ENCODE measurements at places on chromosomes 2 and 18.

GRCh38 chr2:60880643-60881046 lies 729 bp upstream of the REL start:
- DNase-seq: no peak

DNA sequence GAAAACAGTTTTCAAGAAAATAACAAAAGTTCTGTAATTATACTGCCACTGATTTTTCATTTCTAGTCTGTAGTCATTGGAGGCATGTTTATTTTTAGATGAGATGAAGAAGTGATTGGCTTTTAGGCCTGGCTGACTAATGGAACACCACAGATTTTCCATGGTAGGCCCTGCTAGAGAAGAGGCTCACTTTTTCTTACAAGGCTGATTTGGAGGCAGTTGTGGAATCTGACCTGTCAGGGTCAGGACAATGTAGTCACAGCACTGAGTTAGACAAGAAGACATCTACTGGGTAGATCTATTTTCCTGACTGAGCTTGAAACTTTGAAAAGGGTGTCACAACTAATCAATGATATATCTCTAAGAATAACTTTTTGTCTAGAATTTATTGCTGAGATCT lies 43.9 kb downstream of the KDM3A start:
- no peak for DNase-seq

GRCh38 chr2:73109431-73110167 lies 3.1 kb downstream of the RAB11FIP5 start:
- DNase-seq: no peak

DNA sequence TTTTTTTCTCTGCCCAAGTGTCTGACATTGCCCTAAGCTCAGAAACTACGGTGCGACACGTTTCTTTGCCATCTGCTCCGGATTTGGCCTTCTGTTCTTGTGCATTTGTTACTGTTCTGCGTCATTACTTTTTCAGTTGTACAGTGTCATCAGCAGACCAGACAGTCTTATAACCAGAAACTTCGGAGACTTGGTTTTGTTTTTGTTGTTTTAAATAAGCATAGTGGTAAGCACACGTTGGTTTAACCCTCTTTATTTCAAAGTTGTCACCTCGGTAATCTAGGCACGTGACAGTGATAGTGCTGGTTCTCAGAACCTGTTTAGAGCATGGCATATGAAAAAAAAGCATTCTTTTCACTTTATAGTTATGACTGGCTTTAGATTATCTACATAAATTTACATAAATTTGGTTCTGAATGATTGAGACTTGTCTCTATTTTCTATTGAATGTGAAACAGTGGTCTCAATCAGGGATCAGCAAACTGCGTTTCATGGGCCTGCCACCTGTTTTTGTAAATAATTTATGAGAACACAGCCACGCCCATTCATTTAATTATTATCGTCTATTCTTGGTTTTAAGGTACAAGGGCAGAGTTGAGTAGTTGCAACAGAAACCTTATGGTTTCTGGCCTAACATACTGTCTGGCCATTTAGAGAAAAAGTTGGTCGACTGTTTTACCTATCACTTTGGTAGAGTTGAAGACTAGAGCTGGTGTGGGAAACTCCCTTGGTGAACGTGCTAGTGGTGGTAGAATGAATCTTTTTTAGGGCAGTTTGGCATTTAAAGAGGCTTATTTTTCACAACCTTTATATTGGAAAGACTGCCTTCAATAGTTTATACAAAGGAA lies 106.5 kb downstream of the ZNF532 start:
- no peak for DNase-seq

DNA sequence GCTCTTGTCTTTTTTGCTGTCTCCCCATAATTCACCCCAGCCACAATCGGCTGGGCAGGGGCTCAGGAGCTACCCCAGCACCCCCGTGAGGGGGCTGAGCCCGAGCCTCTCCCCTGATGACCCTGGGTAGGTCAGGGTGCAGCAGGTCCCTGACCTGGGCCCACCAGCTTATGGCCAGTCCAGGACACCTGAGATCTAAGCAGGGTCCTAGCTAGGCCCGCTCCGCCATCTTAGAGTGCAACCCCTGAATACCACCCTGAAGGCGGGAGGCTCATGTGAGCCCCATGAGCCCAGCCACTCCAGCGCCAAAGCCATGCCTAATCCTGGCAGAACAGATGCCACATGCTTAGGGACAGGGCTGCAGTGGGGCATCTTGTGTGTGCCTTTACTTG lies 16.2 kb downstream of the STK25 start:
- no peak for DNase-seq

DNA sequence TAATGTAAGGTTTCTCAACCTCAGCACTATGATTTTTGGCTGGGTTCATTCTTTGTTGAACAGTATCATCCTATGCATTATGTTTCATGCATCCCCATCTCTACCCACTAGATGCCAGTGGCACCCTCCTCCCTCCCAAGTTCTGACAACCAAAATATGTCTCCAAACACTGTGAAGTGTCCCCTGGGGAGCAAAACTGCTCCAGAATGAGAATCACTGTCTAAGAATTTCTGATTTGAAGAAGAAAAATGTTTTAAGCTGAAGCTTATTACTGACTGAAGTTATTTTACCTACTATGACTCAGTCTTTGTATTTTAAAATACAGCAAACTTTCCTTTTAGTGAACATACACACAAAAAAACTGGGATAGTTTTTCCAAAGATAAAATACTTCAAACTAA lies 3.4 kb downstream of the THADA start:
- DNase-seq: no peak

GRCh38 chr2:179636100-179636980 lies 225.1 kb downstream of the ZNF385B start:
- no peak for DNase-seq

- no peak for DNase-seq
Measured at GRCh38 chr2:105187531-105187930, 54.0 kb upstream of the GPR45 start.

DNA sequence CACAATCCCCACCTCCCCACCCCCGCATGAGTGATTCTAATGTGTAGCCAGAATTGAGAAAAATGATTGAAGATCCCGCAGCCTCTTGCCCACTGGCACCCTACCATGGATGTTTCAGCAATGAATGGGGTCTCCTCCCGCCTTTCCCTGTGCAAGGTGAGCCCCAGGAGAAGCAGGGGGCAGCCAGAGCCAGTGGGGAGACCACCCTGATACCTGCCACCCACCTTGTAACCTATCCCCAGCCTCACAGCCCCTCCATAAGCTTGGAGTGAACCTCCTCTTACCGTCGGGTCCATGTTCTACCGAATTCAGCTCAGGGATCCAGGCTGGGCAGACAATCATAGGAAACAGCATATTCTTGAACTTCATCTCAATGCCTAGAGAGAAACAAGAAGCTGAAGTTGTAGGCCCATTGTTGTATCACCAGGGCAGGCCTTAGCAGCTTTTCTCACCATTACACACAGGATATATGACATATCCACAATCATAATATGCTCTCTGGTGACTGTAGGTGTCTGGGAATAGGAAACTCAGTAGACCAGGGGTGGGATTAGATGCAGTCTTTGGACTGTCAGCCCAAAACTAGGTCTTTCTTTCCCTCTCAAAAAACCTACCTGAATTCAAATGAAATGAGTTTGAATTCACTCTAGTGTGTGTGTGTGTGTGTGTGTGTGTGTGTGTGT lies 30.9 kb downstream of the XDH start:
- no peak for DNase-seq

DNA sequence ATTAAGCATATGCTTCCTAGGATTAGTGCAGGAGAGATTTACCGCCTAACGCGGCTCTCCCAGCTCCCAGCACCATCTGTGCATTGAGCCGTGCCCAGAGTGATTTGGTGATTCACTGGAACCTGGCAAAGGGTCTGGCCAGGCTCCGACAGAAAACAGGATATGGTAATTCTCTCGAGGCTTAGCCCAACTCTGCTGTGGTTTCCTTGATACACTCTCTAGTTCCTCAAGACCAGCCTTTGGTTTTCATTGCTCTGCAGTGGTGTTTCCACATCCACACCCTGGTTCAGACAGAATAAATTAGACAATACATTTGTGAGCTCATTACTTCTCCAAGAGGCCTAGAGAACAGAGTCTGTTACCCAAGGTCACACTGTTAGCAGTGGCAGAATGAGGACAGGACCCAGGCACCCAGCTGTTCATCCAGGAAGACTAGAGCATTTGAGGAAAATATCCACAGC lies 23.0 kb upstream of the SMAD2 start:
- DNase-seq: no peak

- DNase-seq: no peak
Measured at GRCh38 chr2:175525975-175526374, 344.5 kb upstream of the ATP5MC3 start.

GRCh38 chr2:12855508-12855907 lies 138.8 kb downstream of the TRIB2 start:
- no peak for DNase-seq

DNA sequence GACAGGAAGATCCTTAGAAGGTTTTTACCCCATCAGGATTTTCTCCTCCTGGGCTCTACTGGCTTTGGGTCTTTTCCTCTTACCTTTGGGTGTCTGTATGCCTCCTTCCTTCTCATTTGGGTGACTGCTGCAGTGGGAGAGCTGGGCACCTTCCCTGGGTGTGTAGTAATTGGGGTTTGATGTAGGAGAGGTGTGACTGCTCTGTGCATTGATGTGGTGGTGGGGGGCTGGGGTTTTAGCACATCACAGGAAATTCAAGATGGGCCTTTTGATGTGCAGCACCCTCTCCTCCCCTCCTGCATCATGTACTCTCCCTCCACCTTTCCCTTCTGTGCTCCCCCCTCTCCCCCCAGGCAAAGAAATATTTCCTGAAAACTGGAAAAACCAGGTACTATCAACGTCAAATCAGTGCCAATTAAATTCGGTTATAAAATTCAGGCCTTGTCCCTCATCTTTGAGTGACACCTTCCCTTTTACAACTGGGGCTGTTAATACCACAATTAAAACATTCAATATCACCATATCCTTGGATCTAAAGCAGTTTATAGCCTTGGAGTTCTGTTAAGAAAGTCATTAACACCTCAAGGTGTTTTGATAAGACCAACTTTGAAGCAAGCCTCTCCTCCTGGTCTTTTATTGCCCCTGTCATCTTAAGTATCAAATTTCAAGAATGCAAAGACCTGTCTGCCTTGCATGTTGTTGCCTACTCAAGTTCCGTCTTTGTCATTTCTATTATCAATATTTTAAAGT lies 23.3 kb downstream of the EDAR start:
- no peak for DNase-seq

DNA sequence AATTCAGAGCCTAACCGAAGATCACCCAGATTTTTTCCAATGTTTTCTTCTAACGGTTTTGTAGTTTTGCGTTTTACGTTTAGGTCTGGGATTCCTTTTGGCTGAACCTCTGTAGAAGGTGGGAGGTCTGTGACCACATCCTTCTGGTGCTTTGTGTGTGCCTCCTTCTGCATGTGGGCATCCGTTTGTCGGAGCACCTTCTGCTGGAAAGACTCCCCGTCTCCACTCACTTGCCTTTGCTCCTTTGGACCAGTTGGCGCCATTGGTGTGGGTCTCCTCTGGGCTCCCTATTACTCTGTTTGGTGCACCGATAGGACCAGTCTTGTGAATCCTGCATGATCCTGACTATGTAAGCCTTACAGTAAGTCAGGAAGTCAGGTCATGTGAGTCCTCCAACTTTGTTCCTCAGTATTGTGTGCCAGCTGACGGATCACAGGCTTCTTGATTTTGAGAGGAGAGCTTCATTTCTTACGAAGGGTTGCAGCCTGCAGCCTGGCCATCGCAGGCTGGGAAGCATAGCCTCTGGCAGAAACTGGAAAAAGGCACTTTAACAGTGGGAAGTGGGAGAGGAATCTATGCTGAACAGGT lies 13.6 kb downstream of the AQP12A start:
- DNase-seq: no peak

DNA sequence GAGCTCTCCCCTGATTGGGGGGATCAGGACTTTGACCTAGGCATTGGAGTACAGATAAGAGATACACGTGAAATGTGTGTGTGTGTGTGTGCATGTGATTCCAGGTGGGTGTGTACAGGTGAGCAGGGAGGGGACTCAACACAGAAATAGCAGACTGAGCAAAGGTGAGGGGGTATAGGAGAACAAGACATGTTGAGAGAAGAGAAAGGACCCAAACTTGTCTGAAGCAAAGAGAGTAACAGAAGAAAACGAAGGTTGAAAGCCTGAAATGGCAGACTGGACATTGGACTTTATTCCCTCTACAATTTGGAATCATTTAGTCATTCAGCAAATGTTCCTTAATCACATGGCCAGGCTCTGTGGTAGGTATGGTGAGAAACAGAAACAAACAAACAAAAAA lies 23.3 kb downstream of the MRO start:
- no peak for DNase-seq

DNA sequence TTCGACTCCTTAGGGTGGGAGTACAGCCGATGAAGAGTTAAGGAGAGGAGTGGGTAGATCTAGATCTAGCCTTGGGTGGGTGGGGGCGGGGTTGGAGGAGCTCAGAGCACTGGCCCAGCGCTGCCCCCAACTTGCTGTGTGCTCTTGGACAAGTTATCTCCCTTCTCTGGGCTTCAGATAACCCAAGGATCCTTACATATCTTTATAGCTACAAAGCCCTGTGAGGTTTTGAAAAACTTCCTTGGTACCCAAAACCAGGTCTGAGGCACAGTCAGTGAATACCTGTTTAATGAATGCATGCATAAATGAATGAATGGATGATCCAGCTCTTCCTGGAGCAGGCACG lies 1.3 kb upstream of the ODC1 start:
- no peak for DNase-seq
